ENCODE measurements at places on chromosomes 16 and 17.

DNA sequence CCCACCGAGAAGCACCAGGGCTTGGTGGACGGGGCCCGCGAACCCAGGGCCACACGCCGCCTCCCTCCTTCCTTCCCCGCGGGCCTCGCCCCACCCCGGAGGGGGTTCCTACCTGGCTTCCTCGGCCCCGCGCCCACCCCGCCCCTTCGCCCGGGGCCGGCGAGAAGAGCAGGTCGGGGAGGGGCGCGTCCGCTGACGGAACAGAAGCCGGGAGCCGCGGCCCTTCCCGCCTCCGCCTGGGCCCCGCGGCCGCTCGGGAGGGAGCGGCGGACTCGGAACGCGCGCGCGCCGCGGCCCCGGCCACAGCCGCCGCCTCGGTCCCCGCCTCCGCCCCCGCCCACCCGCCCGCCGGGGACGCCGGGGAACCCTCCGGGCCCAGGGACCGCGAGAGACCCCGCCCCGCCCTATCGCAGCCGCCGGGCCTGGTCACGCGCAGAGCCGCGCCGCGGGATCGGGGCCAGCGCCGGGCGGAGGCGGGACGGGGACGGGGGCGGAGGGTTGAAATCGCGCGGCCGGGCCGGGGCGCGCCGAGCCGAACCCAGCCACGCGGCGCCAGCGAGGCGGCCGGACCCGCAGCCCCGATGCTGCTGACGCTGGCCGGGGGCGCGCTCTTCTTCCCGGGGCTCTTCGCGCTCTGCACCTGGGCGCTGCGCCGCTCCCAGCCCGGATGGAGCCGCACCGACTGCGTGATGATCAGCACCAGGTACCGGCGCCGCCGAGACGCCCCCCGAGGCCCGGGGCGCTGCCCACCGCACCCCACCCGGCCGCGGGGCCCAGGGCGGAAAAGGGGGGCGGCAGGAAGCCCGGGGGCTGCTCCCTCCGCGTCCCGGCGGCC is at the start of gene TLCD3A:
TSS of gene TLCD3A (plus strand) at position 530 of the 835 bp plus-strand sequence. CDS start at position 582, 52 bp downstream.
- DNase-seq: no peak

- no peak for DNase-seq
Observed at GRCh38 chr16:72921620-72922019, 126.3 kb downstream of the ZFHX3 start.

GRCh38 chr17:83037084-83037873 is 42.1 kb upstream of the METRNL start:
- DNase-seq: no peak

DNA sequence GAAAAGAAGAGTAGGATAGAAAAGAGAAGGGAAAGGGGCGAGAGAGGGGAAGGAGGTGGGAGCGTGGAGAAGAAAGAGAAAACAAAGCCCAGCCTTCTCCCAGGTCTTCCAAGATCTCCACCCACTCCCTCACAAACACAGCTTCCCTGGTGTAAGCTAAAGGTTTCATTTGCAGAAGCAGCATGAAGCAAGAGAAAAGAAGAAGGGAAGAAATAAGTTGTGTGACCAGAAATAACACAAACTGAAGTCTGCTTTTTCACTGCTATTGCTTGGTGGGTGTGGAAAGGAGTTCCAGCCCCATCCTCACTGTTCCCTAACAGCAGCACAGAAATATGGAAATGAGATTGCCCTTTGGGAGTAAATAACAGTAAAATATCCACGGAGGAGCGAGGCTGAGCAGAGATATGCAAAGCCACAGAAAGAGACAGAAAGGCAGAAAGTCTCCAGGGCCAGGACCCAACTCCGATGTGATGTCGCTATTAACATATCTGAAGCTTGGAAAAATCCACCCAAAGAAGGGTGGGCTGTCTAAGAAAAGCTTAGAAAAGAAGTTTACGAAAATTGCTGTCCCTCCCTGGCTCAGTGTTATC is 10.3 kb upstream of the GAS7 start:
- no peak for DNase-seq

DNA sequence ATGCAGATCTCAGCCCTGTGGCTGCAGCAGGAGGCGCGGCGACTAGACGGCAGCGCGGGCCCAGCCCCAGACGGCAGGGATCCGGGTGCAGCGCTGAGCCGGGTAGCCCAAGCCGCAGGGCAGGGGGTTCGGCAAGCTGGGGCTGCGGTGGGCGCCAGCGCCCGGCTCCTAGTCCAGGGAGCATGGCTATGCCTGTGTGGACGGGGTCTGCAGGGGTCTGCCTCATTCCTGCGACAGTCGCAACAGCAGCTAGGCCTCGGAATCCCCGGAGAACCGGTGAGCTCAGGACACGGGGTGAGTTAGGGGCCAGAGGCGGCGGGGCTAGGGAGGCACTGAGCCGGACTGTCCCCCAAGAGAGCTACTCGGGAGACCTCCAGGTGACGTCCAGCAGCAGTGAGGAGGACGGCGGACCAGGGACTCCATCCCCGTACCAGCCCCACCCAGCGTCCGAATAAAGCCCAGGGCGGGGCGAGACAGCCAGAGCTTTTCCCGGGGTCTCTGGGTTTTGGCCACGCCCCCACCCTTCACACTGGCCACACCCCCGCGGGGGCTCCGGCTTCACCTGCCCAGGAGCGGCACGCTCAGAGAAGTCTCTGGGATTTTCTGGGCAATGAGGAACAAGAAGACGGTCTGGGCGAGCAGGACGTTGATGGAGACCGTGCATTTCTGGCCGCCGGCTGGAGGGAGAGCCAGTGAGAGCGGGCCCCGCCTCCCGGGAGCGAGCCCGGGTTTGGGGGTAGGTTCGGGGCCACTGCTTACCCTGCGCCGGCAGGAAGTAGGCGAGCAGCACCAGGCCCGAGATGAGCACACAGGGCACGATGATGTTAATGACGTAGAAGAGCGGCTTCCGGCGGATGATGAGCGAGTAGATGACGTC is 1.1 kb downstream of the C17orf107 start:
- DNase-seq: no peak

DNA sequence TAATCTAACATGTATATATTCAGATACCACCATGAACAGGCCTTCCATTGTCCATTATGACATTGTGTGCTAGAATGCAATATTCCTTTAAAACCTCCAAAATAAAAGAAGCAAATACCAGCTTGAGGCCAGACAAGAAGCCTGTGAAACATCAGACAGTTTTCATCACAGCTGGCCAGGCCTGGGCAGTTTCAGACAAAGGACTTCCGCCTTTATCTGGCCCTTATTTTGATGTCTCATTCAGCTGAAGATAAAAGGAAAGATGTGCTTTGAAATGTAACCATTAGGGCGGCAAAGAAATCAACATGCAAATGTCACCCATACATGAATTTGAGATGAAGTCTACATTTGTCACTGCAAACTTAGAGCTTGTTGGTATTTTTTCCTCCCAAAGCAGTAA is 737.5 kb downstream of the KCNJ2 start:
- no peak for DNase-seq

DNA sequence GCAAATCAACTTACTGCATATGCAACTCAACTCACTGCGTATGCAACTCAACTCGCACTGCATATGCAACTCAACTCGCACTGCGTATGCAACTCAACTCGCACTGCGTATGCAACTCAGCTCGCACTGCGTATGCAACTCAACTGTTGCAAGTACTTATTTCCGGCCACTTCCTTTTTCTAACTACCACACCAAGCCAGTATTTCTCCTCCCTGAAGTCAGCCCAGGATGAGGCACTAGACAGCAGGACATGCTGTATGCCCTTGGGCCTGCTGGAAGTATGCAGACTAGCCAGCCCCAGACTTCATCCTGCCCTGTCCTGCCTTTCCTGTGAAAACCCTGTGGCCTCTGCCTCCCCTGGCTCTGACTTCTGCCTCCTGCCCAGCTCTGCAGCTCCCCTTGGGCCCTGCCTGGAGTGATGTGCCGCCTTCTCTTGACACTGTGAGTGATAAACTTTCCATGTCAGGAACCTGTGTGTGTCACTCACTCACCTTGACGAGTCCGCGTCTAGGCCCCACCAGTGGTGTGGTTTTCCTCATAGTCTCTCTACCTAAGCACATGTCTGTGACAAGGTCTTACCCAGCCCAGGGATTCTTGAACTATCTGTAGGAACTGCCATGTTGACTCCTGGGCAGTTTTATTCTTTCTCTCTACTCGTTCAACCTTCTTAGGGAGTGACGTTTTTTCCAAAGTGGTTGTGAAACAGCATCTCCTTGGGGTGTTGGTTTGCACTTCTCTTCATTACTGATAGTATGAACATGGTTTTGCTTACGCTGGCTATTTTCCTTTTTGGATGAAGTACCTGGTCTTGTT is 16.4 kb downstream of the ZNF778 start:
- DNase-seq: no peak

DNA sequence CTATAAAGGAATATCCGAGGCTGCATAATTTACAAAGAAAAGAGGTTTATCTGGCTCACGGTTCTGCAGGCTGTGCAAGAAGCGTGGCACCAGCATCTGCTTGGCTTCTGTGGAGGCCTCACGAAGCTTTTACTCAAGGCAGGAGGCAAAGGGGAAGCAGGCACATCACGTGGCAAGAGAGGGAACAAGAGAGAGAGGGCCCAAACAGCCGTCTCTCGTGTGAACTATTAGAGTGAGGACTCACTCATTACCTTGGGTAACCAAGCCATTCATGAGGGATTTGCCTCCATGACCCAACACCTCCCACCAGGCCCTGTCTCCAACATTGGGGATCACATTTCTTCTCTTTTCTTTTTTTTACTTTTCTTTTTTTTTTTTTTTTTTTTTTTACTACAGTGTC is 7.5 kb upstream of the ALKBH5 start:
- DNase-seq: no peak

- no peak for DNase-seq
Observed at GRCh38 chr17:15398291-15398690, 56.9 kb upstream of the TEKT3 start.

GRCh38 chr16:49621241-49622083 is 234.4 kb downstream of the ZNF423 start:
- DNase-seq: no peak

GRCh38 chr16:65837464-65837863 is 529.0 kb upstream of the CDH5 start:
- DNase-seq: no peak

DNA sequence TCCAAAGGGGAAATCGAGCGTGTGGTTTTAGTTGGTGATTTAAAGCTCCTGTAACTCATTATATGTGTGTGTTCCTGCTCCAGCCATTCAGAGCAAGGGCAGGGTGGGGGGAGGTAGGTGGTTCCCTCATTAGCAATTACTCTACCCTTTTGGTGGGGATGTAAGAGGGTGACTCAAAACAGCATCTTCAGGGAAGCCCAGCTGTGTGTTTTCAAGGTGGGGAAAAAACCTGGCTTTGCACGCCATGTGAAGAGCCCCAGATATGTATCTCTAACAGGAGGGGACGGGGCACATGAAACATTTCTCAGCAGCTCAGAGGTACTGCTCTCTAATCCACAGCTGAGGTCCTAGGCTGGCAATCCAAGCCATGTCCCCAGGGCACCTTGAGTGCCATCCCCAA is 241.3 kb upstream of the ZFHX3 start:
- DNase-seq: no peak
